ENCODE measurements at places on chromosomes 1 and 21.

GRCh38 chr1:39668111-39668510 lies 3.8 kb downstream of the NT5C1A start:
- DNase-seq, result no peak

DNA sequence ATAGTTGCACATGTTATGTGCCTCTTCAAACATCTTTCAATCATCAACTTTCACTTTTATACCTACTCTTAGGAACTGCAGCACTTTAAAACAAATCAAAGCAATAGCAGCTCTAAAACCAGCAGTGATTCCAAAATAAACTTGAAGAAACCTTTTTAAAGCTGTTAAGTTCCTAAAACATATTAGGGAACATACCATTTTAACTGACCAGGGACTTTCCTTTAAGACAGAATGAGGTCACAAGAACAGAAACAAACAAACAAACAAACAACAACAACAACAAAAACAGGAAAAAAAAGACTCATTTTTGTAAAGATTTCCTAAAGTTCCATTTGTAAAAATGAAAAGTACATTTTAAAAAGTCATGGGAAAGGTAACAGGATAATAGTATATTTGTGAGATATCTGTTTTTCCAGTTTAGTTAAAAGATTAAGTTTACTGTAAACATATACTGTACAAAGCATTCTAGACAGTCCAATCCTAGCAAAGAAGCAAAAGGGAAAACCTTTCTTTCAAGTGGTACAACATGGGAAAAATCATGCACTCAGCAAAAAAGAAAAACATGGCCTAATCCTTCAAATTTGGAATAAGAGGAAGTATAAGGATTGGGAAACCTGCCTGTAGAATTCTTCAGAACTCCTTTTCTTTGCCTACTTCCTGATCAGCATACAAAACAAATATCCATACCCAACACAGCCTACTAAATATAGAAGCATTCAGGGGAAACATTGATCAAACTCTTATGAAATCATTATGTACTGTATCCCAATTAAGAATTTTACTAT lies 45.5 kb downstream of the EPS15 start:
- DNase-seq, result no peak

GRCh38 chr1:16215882-16216753 lies 3.7 kb upstream of the ARHGEF19 start:
- DNase-seq, result peak; percentile 59

DNA sequence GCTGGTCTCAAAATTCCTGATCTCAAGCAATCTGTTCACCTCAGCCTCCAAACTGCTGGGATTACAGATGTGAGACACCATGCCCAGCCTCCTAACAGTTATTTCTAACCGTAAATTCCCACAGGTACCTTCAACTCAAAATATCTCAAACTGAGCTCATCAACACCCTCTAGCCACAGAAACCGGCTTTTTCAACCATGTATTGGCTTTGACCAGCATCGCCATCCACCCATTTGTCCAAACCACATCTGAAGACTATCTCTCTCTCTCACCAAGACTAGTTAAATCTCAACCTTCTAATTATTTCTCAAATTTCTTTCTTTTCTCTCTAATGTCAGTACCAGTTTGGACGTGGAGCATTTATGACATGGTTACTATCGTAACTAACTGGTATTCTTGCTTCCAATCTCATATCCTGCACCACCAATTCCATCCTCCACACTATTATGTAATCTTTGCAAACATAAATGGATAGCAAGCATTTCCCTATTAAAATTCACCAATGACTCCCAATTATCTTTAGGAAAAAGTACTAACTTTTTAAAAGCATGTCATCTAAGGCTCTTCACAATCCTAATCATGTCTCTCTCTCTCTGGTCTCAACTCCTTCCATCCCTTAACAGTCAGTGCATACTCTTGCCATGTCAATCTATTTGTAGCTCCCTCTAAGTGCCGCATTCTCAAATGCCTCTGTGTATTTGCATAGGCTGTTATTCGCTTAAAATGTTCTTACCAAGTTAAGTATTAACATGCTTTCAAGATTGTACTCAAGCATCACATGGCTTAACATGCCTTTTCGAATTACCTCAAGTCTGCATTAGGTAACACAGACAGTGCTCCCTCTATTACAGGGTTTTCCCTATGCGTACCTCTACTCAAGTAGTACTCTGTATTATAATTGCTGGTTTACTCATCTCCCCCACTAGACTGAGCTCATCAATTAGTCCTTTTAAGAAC lies 18.1 kb downstream of the RSBN1 start:
- DNase-seq, result no peak

DNA sequence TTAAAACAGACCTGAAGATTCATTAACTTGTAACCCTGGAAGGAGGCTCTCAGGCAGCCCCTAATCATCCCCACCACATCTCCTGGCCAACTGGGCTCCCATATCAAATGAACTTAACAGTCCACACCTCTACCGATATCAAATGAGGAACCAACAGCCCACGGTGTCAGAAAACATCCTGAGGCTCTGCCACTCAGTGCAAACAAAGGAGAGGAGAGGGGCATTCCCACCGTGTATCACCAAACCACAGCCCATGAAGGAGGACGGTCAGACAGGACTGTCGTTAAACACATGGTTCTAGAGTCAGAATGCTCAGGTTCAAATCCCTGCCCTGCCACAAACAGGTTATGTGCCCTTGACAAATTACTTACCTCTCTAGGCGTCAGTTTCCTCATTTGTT lies 52.5 kb downstream of the ERI3 start:
- DNase-seq, result no peak

DNA sequence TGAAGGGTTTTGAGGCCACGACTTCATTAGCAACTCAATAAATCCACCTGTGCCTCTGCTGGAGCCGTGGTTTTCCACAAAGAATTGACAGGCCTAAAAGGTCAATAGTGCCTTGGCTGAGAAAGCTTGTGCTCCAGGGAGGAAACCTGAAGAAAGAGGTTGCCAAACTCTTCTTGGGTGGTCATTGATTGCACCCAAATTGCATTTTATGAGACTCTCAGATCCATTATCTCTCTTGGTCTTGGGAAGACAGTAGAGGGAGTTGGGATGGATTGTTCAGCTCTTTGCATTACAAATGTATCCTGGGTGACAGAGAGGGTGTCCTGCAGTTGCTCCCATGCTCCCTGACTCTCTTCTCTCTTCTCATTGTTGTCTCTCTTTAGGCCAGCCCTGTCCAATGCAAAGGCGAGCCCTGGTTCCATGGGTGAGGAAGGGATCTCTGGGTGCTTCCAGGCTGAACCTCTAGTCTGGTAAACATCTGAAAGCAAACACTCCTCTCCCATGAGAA lies 46.1 kb upstream of the HTR1D start:
- no peak for DNase-seq

DNA sequence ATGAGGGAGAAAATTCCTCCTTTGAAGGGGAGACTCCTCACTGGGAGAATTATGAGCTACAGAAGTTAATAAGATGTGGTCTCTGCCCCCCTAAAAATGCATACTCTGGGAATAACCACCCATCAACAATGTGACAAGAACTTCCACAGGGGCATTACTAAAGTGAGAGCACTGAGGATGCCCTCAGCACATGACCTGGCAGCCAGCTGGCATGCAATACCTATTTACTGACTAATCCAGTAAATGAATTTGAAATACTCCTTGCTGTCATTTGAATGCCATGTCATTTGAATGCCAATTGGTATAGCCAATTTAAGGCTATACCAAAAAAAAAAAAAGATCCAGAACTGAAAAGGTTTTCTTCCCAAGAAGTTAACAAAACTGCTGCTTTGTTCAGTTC lies 30.8 kb downstream of the PLPP3 start:
- DNase-seq, result no peak

GRCh38 chr1:36818771-36819170 lies 215.5 kb downstream of the GRIK3 start:
- no peak for DNase-seq

DNA sequence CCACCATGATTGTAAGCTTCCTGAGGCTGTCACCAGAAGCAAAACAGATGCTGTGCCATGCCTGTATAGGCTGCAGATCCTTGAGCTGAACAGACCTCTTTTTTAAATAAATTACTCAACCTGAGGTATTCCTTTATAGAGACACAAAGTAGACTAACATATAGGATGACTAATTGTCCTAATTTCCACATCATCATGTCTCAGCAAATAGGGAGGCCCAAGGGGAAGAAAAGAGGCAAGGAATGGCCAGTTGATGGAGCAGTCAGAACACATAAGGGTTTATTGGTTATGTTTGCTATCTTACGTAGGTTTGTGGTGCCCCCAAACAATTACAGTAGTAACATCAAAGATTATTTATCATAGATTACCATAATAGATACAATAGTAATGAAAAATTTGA lies 126.2 kb downstream of the RASAL2 start:
- no peak for DNase-seq

DNA sequence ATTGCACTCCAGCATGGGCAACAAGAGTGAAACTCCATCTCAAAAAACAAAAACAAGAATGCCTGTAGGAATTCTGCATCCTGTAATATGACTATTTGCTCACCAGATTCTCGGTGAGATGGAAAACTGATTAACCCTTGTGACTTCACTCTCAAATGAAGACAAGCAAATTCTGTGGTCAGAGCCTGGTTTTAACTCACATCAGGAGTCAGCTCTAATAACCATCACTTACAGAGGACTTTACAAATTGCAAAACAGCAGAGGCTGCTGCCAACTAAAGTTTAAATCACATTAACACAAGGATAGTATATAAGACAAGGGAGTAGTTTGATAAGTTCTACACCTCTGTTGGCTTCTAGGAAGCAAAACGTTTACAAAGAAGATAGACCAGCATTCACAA lies 35.7 kb upstream of the FAM163A start:
- DNase-seq, result no peak

GRCh38 chr1:81125672-81126071 lies 675.1 kb upstream of the ADGRL2 start:
- no peak for DNase-seq

DNA sequence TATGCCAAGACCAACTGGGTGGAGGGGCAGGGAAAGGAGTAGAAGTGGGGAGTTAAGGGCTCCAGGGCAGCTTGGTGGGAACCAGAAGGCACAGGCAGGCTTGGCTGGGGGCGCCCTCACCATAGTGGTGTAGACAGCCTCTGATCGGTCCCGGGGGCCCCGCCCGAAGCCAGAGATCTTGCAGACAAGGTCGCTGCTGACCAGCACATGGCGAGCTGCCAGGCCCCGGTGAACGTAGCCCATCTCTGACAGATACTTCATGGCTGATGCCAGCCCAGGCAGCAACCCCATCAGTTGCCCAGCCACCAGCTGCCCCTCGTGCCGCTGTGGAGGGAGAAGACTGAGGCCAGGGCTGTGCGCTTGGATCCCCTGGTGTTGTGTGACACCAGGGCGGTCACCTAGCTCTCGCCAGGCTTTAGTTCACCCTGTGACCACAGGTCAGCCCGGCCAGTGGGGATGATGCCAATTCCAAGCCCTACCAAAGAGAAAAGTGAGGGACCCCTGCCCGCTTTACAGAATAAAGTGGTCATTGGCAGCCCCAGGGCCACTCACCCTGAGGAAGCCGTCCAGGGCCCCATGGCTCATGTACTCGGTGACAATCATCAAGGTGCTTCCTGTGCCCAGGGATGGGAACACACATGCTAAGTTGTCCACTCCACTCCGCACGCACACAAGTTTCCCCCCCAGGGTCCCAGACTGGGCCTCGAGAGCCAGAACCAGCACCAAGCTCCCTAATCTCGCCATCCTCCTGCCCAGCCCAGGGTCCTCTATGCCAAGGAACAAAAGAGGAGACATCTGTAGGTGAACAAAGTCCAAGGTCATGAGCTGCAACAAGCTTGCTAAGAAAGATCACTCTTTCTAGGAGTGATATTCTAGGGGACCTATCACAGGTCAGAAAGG lies 28.2 kb downstream of the CDCA8 start:
- no peak for DNase-seq

DNA sequence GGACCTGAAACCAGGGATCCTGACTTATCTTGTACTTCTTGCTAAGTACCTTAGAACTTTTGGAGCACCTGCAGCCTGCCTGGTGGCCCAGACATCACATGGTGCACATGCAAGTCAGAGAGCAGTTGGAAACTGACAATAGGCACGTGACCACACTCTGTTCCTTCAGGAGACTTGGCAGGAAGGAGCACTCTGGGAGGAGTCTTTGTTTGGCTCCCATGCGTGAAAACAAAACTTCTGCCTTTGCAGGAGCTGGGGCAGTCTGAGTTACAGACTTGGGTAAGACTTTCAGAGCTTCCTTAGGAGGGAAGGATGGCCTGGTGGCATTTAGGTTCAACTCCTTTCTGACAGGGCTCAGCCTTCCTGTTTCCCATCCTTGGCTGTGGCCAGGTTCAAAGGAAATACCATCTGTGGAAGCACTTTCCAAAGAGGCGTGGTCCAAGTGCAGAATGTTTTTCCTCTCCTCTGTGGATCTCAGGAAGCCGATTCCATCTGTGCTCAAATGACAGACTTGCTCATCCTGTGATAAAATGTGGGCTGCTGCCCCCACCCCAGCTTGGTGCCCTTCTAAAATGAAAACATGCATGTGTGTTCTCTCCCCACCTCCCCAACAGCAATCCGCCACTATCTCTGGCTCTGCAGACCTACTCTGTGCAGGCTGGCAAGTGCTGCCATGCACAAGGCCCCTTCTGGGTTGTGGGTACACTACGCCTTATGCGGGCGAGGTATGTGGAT lies 14.1 kb upstream of the ZNF436 start:
- DNase-seq, result no peak

DNA sequence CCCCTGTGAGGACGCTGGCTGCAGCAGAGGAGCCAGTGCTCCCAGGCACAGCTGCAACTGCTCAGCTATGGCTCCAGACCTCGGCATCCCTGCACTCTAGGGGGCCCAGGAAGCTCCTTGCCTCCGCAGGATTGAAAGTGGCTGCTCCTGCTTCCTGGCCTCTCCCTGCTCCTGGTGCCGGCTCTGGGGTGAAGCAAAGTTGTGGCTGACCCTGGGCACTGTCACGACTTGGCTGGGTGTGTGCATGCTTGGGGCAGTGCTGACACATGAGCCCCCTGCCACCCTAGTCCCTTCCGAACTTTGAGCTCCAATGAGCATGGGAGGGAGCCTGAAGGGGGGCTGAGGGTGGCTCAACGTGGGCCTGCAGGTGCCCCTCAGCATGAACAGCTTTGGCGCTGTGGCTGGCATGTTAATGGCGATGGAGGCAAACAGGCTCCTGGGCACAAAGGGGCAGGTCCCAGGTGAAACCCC lies 1512.2 kb downstream of the KCNT2 start:
- no peak for DNase-seq

DNA sequence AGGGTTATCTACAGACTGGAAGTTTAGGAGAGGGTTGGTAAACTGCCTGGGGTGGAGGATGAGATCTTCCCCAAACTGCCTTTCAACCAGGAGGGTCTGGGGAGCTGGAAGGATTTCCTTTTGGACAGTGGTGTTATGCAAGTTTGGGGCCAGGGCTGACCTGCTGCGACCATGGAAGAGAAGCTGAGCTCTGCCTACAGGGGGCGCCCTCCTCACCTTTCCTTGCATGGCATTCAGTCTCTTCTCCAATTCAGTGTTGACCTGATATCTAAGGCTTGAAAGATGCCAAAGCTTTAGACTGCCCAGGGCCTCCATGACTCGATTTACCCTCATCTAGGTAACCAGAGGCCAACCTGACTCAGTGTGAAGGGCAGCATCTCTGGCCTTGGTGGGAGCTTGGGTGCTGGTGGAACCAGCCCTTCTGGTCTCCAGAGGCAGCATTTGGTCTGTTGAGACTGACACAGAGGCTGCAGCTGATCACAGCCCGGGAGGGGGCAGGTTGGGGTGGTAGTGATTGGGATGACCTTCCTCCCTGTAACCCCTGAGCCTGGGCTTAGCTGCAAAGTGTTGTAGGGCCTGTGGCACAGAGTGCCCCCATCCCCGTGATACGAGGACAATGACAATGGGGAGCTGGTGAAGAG lies 170.0 kb downstream of the GRIK3 start:
- peak; percentile 41 for DNase-seq
